ENCODE measurements at places on chromosomes 5 and 9. TPM values are rescaled to one million over a fixed set of nuclear protein-coding genes. Genes with fewer than 3 reads are reported as not detected.

NEUROG1 gene
- not detected for polyA plus RNA-seq

TLN1 gene
- polyA plus RNA-seq = 198 TPM

TAF1L gene
- polyA plus RNA-seq = 0.07 TPM

CD14 gene
- 17.2 TPM for polyA plus RNA-seq

CER1 gene
- polyA plus RNA-seq = 0.68 TPM

EQTN gene
- not detected for polyA plus RNA-seq

SPAAR gene
- polyA plus RNA-seq = 4.2 TPM

Data from right lung (tissue), 10 donors.